Naive thymus-derived CD8-positive, alpha-beta T cell (primary cell): ENCODE measurements at places on chromosomes 2 and 18.

DNA sequence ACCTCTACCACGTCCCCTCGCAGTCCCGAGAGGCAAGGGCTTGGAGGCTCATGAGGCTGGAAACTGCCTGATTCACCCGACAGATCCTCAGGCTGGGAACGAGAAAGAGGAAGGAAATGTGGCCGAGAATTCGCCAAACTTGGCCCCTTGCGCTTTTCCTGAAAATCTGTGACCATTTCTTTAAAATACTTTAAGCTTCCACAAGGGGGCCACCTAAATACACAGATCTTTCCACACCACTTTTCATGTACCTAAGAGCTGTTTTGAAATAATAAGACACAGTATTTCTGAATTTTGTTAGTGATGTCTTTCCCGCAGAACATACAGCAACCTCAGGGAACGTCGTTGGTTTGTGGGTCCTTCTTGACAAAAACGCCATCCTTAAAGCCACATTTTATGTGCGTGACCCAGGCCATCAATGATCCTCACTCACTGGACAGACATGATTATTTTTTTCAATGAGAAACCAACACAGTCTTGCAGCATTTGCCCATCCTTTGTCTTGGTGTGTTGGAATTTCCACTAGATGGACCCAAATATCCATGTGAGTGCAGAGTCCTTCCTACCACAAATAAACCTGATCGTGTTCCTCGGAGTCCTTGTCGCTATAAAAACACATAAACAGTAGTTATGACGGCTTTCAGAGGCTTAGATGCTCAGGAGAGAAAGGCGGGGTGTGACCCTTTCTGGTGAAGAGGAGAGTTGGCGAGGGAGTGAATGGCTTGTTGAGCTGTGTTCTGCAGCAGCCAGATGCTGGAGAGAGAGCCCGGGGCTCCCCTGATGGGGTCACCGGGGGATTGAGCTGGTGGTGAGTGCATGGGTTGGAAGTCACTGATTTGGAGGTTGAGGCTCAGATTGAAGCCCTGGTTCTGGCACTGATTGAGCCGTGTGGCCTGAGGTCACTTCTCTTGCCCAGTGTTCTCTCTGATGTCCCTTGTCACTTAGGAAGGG is 25.0 kb downstream of the DCDC2C start:
- no peak for DNase-seq

DNA sequence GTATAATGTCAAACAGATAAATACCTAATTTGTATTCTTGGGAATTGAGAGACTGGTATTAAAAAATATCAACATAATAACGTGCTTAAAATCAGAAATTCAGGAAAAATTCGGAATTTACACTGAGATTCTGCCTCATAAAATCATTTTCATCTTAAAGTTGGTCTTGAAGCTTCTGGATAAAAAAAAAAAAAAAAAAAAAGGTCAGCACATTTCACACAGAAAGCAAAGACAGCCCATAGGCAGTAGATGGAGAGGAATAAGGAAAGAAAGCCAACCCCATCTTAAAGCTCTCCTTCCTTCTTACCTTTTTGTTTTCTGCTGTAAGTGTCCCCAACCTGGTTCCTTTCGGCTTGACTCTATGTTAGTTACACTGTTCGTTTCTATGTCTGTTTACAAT is 41.5 kb upstream of the ALK start:
- DNase-seq: no peak

DNA sequence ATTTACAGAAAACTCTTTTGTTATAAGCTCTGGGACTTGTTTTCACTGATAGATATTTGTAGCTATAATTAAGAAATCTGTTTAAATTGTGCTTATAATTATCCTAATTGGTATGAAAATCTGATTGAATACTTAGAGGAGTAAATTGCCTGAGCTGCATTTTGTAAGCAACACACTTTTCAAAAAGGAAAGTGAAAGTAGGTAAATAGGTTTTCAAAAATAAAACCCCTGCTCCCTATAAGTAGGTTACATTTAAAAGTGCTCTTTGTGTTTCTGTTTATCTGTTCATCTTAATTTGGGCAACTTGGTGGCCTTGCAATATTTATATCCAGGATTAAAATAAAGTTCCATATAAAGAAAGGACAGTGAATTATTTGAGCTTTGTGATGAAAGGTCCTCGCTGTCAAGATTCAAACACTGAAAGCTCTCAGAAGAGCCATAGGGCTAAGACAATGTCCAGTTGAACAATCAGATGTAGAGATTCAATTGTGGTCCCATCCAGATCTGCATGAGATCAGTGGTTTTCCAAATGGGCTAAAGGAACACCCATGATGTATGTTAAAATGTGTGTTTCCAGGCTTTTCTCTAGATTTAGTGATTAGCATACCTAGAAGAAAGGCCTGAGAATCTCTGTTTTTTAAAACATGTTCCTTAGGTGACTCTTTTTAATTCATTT is 371.6 kb downstream of the RPRM start:
- DNase-seq: no peak

DNA sequence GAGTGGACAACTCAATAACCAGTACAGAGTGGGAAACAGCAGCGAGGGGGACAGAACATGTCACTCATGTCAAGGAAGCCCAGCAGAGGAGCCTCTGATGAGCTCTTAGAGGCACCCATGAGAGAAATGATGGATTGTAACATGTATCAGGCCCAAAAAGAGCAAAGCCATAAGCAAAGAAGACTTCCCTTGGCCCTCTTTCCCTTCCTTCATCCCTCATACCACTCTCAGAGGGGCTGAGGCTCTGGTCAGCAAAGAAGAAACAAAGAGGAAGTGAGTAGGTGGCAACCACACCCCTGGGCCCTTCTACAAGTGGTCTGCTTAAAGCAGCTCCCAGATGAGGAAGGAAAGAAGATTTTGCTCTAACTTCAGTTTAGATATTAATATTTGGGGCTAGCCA is 112.8 kb downstream of the CDC42EP3 start:
- no peak for DNase-seq

- DNase-seq: no peak
These were observed 16.0 kb downstream of the LANCL1 start for GRCh38 chr2:210460322-210461227.
